ENCODE measurements at places on chromosomes 1 and 21.
A peak's percentile ranks its signal among the peaks of the same experiment; 100 is the strongest.

DNA sequence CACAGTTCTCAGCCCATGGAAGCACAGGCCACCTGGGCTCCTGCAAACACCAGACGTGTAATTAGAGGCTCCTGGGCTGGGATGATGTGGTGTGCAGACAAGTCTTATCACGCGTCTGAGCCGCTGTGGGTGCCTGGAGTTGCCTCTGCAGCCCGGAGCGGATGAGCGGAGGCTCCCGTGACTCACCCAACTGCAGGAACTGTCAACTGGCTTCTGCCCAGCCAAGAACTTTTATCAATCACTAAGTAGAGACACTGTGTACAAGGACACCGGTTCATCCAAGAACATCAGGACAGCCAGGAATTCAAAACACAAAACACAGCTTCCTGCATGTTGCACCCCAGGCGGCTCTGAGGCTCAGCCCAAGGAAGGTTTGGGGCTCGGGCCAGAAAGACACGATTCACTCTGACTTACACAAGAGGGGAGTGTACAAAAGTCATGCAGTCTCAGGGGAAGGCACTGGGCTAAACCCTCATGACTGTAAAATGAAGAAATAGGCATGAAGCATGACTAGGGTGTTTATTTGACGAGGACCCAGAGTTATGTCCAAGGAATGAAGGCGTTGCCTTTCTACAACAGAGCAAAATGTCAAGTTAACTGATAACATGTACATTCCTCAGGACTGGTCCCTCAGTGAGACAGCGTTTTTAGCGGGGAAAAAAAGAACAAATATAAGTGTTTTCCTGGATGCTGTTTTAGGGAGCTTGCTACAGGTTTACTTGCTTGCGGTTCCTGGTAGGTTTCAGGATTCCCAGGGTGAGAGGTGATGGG is 21.1 kb downstream of the ERRFI1 start:
- DNase-seq: peak; percentile 66

- DNase-seq: no peak
Measured at GRCh38 chr1:151479462-151479861, 20.2 kb upstream of the POGZ start.

- no peak for DNase-seq
Measured at GRCh38 chr1:17200246-17200645, 4.7 kb upstream of the PADI1 start.

DNA sequence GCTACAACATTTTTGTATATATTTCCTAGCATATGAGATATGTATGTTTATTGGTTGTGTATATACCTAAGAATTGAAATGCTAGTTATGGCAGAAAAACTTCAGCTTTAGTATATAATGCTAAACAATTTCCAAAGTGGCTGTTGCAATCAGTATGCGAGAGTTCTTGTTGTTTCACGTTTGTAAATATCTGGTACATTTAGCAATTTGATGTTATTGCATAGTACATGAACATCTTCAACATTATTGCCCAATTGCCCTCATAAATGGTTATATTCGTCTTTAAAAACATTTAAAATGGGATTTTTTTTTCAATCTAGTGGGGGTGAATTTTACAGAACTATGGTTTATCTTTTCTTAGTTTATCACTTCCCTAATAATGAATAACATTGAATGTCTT is 86.2 kb upstream of the HP1BP3 start:
- no peak for DNase-seq

DNA sequence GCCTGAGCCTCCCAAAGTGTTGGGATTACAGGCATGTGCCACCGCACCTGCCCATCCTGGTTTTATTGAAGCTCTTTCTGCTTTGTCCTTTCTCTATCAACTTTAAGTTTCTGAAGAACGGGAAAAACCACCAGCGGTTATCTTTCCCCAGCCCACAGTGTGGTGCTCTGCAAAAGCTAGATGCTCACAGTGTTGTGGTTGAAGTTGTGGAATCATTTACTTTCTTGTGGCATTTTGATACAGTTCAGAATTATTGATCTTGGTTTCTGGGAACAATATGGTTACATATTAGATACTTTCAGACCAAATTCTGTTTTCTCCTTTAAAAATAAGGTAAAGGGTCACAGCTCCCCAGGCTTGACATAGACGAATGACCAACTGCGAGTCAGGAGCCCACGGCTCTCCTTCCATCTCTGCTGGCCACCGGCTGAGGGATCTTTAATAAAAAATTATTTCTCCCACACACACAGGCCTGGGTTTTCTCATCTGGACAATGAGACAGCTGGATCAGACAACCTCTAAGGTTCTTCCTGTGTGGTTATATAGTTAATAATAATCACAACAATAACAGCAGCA is 385.3 kb downstream of the SETD4 start:
- DNase-seq: no peak

GRCh38 chr1:82472489-82473131 is 671.9 kb downstream of the ADGRL2 start:
- no peak for DNase-seq

DNA sequence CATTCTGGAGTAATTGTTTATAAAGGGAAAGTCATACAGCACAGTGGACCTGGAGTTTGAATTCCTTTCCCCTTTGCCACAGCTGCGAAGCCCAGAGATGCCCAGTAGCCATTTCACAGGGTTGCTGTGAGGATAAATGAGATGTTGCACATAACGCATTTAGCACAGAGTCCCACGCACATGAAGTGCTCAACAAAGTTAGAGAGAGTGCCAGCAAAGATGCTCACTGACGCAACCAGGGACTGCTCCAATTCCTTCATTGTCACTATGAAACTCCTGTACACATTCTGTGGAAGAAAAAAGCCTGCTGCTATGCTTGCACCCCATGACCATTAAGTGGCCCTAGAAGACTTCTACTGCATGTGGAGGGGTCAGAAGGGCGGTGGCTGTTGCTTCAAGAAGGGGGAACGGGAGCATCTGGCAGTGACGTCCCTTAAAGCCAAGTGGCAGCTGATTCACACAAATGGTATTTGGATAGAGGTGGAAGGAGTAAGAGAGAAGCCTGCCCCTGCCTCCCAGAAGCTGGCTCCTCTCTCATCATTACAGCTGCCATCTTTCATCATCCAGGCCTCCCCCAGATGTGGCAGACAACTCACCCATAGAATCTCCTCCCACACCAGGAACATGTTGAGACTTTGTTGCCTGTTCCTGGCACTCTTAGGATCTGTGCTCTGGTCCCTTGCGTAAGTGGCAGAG is 26.5 kb upstream of the VAV3 start:
- no peak for DNase-seq

GRCh38 chr21:42962380-42963007 is 11.9 kb upstream of the PKNOX1 start:
- no peak for DNase-seq

GRCh38 chr1:242081446-242081845 is 82.5 kb upstream of the MAP1LC3C start:
- DNase-seq: no peak
